Stimulated activated CD8-positive, alpha-beta memory T cell treated with anti-CD3 and anti-CD28 coated beads, Interleukin-2, amount 100 ng/mL, for 1 hour (primary cell): ENCODE measurements at places on chromosomes 2 and 18.

- DNase-seq, result no peak
Observed at GRCh38 chr2:37851828-37852584, 73.1 kb upstream of the RMDN2 start.

- DNase-seq, result no peak
Observed at GRCh38 chr18:39693359-39693758, 2127.8 kb upstream of the CELF4 start.

DNA sequence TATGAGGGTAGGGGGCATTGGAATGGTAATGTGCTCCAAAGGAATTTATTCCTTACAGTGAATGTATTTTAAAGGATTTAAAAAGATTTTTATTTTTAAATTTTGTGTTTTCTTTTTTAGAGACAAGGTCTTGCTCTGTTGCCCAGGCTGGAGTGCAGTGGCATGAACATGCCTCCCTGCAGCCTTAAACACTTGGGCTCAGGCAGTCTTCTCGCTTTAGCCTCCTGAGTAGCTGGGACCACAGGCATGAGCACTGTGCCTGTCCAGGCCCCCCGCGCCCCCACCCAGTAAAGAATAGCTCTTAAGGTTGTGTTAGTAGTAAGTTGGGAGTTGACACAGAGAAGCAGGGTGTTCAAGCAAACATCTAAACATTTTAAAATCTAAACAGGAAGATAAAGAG is 36.6 kb downstream of the PHLPP1 start:
- DNase-seq, result no peak

GRCh38 chr2:189022053-189022481 is 47.9 kb downstream of the COL3A1 start:
- no peak for DNase-seq

DNA sequence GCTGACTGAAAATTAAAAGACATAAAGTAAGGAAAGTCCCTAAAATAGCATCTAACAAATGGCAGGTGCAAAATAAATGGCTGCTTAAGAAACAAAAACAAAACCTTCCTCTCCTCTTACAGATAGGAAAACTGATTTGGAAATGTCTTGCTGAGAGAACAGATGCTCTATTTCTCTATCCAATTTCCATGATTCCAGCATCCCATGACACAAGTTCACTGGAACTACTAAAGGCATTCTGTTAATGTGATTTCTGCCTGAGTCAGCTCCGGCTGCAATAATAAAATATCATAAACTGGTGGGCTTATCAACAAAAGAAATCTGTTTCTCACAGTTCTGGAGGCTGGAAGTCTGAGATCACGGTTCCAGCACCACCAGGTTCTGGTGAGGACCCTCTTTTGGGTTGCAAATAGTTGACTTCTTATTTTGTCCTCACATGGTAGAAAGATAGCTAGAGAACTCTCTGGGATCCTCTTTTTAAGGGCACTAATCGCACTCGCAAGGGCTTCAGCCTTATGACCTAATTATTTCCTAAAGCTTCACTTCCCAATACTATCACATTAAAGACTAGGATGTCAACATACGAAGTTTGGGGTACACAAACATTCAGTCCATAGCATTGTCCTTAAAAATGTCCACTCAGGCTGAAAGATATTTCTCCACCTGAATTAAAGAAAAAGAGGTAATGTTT is 78.2 kb upstream of the GALNT3 start:
- no peak for DNase-seq
